ENCODE measurements at places on chromosomes 11 and 22.

- no peak for DNase-seq
Measured at GRCh38 chr22:48941903-48942575, 885.6 kb downstream of the BRD1 start.

DNA sequence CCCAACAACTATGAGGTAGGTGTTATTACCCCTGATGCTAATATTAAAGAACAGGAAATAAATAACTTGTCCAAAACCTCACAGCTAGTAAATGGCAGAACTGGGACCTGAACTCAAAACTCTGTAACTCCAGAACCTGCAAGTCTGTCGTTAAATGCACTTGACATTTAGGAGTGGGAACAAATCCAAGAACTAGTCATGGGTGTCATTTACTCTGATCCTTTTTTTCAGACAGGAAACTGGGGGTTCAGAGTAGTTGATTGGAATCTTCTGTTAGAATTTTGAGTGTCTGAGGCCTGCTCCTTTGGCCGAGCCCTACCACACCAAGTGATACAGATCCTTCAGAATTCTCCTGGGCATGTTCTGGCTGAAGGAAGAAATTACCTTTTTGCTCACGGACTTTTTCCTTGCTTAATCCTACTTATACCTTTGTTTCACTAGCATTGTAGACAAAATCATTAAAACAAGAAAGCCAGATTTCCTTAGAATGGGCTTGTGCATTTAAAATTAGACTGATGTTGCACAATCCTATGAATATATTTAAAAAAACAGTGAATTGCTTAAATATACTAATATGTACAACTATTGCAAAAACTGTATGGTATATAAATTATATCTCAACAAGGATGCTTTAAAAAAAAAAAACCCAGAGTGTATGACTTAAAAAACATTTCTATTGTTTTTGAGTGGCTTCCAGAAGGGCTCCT is 1.4 kb upstream of the YAP1 start:
- DNase-seq = no peak

DNA sequence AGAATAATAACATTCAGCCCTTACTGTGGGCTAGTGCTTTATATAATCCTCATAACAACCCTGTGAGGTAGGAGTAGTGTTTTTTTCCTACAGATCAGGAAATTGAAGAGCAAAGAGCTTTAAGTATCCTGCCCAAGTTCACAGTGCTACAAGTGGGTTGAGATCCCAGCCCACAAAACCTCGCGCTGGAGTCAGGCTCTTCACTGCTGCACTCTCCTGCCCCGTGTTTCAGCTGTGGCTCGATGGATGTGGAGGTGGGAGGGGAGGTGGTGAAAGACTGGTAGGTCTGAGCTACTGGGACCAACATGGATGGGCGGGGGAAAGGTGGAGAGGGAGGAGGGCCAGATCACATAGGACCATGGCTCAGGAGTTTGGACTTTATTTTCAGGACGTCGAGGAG is 6.1 kb downstream of the ZNF408 start:
- no peak for DNase-seq

- DNase-seq = no peak
Measured at GRCh38 chr22:42022162-42022847, 23.7 kb downstream of the WBP2NL start.

DNA sequence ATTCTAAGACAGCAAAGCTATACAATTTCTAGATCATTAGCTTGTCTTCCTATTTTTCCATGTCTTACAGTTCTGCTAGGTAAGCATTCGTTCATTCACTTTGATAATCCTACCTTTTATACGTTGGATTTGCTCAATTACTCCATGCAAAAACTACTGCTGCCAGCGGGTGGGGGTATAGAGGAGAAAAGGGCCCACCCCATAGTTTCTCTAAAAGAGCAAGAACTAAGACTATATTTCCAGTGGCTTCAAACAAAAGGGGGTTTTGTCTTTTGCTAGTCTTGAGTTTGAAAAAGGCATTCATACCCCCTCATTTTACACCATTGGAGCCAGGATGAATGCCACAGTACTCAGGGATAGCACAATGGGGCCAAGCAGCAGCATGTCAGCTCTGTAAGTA is 155.7 kb downstream of the WT1 start:
- DNase-seq = no peak

- no peak for DNase-seq
Measured at GRCh38 chr11:69718147-69718546, 14.3 kb upstream of the FGF19 start.

DNA sequence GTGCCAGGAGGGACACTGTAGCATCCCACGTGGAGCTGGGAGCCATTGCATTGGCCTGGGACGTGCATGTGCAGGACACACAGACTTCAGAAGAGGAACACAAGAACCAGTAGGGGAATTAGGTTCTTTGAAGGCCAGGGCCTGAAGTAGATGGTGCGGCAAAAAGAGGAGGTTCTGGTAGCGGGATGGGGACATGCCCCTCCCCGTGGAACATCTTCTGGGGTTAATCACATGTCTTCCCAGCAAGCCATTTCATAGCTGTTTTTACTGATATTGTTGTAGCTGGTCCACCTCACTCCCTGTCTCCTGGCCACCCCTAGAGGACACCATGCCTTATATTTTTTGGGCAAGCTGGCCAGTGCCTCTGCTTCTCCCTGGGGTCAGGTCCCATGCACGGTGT is 74.3 kb downstream of the SCN3B start:
- DNase-seq = no peak

DNA sequence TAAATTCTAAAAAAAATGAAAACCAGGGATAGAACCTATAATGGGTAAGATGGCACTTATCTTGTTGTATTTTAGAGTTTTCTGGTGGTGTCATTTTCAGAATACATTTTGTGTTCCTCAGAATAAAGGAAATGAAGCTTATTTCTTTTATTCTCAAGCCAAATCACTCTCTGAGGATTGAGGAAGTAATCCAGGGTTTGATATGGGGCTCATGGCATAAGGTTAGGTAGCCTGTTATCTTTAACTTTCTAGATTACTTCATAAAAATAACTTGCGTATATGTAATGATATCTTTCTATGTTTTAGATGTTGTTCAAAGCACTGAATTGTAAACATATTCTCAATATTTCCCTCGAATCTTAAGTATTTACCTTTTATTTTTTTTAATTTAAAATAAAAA is 33.5 kb downstream of the PDE3B start:
- no peak for DNase-seq

DNA sequence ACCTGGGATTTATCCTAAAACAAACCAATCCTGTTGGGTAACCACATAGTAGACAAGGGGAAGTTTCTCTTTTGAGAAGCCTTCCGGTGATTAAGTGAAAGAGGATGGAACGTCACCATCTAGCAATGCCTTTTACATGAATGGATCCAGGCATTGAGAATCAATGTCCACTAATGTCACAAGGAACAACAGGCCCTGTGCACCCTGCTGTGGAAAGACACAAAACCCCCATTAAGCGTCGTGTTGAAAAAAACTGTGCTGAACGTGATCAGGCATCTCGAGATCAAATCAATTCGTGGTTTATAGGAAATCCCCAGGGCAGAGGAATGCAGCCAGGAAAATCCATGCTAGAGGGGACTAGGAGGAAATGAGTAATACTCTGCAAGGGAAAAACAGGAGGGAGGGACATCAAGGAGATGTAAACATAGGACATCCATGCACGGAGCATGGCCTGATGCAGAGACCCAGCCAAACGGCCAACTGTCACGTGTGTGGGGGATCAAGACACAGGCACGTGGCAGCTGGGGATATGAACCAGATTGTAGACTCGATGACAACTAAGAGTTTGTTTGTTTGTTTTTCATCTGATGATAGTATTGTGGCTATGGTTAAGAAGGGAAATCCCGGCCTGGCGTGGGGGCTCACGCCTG is 38.6 kb upstream of the CARS1 start:
- DNase-seq = no peak

DNA sequence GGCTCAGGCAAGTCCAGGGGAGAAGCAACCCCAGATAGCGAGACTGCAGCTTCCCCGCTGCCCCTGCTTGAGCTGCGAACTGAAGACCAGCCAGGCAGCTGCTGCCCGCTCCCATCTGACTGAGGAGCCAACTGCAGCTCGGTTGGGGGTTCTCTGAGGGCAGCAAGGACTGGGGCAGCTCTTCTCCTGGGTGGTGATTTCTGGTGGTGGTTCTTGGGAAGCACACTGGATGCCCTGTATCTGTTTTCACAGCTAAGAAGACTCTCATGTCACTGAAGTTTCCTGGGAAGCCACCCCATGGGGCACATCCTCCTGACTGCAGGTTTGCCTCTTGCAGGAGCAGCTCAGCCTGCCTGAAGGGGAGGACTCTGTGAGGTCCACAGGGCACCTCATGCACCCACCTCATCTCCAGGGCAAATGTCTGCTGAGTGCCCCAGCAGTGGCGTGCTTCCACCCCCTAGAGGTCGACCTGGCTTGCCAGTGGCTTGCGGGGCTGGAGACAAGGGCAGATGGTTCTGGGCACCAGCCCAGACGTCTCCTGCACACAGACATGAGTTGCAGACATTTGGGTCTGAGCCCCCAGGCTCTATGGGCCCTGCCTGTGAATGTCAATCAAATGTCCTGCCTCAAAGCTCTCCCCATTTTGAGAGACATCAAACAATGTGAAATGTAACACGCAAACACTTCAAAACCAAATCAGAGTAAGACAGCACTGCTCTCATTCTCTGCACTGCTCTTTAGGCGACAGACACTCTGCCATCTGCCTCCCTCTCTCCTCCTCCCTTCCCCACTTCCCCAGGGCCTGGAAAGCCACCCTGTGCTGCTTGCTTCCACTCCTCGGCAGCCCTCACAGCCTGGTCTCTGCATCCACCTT is 800.9 kb downstream of the BRD1 start:
- no peak for DNase-seq

DNA sequence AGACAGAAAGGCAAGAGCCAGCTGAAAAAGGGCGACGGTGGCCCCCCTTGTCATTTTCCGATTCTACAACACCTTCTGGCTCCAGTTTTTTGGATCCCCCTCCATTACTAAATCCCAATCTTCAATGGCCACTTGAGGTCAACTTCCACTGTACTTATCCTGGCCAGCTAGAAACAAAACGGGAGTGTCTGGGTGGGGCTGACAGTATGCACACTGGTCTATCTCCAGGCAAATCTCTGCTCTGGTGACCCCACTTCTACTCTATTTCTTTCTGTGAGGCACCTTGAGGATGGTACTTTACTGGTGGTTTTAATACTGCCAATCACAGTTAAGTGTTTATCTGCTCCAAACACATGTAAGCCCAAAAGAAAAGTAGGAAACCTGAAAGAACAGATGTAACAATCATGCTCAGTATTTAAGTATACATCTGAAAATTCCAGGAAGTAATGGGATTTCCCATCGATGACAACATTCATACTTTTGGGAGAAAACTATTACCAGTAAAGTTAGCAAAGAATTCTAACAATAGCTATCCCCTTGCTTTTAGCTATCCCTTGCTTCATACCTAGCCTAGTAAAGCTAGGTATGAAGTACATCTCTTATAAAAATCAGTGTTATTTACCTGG is 16.0 kb downstream of the CDON start:
- no peak for DNase-seq

- no peak for DNase-seq
Measured at GRCh38 chr22:22026157-22026831, 43.7 kb upstream of the TOP3B start.

- DNase-seq = no peak
Measured at GRCh38 chr22:48485149-48486133, 1342.2 kb downstream of the BRD1 start.

DNA sequence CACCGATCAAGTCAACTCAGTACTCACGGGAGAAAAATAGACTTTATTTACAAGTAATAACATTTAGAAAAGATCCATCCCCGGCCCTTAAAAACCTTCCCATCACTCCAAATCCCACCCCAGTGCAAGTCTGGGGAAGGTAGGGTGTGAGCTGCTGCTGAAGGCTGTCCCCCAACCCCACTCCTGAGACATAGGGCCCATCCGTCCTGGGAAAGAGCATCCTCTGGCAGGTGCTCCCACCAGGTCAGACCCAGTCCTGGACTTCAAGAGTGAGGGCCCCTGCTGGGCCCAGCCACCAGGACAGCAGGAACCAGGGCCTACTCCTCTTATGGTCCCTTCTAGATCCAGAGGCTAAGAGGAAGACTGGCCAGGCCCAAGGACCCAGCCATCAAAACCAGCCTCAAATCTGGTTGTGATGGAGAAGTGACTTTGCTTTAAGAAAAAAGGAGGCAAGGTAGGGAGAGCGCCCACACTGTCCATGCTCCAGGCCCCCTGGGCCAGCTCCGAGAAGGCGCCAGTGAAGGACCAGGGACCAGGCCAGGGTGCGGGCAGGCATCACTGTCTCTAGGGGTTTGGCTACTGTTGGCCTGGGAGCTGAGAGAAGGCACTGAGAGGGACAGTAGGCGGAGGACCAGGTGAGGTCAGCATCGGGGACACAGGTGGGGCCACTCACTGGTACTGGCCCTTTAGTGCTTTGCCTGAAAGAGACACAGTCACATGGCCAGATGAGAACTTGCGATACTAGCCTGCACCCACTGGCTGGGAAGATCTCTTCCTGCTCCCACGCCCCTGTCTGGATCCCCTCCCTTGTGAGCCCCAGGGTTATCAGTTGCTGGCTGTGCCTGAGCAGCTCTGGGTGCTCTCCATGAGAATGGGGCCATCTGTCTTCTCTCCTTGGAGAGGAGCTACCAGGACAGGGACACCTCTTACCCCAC is 4.4 kb downstream of the IL18BP start:
- DNase-seq = no peak
